ENCODE measurements at places on chromosomes 6 and 20.
A peak's percentile ranks its signal among the peaks of the same experiment; 100 is the strongest.

DNA sequence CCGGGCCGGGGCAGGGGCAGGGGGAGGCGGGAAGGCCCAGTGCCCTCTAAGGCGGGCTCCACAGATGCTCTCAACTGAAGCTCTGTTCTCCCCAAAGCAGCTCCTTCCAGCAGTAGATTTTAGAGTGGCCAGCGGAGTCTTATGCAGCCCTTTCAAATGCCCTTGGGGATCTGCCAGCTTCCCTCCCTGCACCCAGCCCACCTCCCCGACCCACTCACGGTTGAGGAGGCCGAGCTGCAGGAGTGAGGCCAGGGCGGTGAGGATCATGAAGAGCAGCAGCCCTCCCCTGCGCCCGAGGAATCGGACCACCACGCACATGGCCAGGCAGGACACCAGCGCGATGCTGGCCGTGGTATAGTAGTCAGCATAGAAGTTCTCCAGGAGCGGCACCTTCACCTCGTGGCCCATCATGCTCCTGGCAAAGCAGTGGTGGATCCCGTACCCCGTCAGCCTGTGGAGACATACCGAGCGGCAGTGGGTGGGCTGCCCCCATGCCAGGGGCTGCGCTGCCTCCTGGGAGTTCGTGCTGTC, 28.0 kb downstream of the PSMG4 start:
- DNase-seq = no peak

- no peak for DNase-seq
Measured at GRCh38 chr6:81762132-81762531, 9.7 kb upstream of the TENT5A start.

GRCh38 chr6:33578588-33579011, 1.5 kb downstream of the BAK1 start:
- DNase-seq = peak; percentile 56

- DNase-seq = no peak
Measured at GRCh38 chr6:31701666-31702404, 1.3 kb downstream of the ABHD16A start.

- DNase-seq = no peak
Measured at GRCh38 chr20:39873286-39873685, 815.8 kb downstream of the MAFB start.

DNA sequence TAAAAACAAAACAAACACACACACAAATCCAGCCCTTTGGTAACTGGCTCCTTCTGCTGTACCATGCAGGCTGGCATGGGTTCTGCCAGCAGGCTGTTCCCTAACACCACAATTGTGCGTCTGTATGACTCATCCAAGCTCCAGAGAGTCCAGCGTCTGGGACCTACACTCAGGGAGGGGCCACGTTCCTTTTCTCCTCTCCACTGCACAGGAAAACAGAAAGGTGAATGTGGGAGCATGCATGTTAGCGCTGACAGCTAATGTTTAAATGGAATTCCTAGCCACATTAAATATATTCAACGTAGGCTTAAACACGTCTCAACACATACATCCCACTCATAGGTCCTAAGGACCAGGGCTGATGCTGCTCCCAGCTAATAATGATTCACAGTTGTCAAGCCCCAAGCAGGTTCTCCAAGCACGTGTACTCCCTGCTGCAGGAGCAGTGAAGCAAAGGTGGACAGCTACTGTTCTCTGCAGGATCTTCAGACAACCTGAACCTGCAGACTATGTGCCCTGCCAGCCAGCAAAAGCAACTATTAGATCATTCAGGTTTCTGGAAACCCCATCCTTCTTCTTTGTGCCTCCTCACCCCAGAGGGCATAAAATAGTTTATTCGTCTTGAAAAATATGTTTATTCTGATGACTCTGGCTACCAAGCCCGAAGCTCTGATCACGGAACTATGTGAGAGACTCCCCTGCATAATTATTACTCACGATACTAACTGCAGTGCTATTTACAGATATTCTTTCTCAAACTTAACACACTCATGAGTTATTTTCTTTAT, 20.9 kb downstream of the MAP1LC3A start:
- DNase-seq = no peak

GRCh38 chr20:38450412-38450975, 15.4 kb upstream of the SNHG17 start:
- no peak for DNase-seq

GRCh38 chr6:113089056-113089455, 741.9 kb downstream of the RFPL4B start:
- DNase-seq = no peak

- DNase-seq = no peak
Measured at GRCh38 chr6:147642458-147642857, 134.0 kb downstream of the SAMD5 start.

DNA sequence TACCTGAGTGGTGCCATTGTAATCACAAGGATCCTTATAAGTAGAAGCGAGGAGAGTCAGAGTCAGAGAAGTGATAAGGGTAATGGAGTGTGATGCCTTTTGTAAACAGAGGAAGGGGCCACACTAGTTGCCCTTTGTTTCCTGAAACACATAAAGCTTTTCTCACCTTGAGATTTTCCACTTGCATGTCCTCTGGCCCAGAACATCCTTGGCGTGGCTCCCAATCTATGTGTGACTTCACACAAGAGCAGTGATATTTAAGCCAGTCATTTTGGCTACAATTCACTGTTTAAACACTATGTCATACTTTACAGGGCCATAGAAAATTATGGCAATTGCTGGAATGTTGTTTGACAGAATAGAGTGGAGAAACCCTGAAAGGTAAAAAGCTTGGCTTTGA, 121.2 kb upstream of the BTN3A2 start:
- DNase-seq = no peak

DNA sequence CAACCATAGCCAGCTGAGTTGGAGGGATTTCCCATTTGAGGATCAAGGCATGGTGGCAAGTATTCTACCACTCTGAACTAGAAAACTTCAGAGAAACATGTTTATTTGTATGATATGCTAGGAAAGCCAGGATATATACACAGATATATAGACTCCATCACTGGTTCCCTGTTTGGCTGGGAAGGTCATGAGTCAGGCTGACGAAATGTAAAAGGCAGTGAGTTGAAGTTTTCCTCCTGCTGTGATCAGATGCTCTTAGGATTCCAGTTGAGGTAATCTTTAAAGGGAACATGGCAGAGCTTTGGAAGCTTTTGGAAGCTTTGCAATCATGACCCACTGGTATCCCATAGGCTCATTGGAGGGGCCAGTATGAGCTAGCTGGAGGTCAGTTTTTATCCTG, 1369.1 kb downstream of the EPHA7 start:
- DNase-seq = no peak

- DNase-seq = no peak
Measured at GRCh38 chr6:27514906-27515495, 42.1 kb upstream of the ZNF184 start.

- no peak for DNase-seq
Measured at GRCh38 chr6:51282026-51282425, 463.4 kb downstream of the TFAP2B start.

GRCh38 chr6:165767228-165767627, 104.2 kb upstream of the PDE10A start:
- DNase-seq = no peak

DNA sequence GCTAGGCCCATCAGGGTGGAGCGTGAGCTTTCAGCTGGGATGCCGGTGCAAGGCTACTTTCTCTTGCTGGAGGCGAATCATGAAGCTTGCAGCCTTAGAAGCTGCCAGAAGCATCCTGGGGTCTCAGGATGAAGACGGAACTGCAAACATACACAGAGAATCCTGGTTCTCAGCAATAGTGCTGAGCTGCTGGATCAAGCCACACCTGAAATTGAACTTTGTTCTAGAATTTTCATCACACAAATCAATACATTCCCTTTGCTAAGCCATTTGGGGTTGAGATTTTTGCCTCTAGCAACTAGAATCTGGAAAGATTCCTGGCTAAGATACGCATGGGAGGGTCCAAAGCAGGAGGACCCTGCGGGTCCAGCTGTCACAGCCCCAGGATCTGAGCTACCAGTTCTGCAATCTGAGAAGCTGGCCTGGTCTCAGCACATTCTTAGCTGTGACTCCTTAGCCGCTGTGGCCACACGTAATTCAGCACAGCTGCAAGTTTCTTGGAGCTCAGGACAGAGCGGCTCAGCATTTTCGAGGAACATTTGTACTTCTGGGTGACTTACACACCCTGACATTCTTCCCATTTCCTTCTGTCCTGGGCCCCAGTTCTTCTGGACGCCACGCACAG, 6.6 kb upstream of the ARFGAP1 start:
- no peak for DNase-seq

GRCh38 chr20:49483018-49483695, 689 bp upstream of the KCNB1 start:
- DNase-seq = no peak

DNA sequence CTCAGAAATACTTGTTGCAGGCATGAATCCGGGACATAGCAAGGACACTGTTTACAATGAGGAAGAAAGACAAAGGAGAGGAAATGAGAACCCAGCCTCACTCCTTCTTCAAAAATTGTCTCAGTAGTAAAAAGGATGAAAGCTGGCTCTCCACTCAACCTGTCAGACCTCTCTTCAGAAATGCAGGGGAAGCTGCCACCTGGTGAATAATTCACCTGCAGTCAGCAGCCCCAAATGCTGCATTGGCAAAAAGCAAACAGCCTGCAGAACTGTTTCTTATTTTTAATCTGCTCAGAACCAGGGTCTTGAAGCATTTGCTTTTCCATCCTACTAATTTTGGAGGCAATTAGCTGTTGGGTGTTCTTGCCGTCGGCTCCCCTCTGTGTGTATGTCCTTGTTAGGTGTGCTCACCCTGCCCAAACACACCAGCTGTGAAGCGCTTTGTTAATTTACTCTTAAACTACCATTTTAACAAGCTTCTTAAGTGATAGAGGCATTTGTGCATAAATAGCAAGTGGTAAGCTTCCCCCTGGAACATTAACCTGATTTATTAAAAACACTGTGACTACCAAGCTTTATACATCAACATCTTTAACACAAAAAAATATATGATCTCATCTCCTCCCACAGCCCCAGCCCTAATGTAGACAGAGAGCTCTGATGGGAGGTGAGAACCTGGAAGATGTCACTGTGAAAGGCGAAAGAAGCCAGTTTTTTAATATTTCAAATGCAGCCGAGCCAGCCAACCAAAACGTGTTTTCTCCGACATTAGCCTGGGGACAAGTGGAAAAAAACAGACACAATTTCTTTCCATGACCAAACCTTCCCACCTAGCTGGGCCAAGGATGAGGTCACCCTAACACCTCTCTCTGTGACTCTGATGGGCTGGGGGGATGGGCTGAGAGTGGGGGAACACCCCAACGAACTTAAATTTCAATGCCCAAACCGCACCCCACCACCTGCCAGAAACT, 451.0 kb upstream of the SULF2 start:
- no peak for DNase-seq

Data from activated CD4-positive, alpha-beta T cell treated with anti-CD3 and anti-CD28 coated beads, Interleukin-2, amount 50 U/mL, for 48 hours (primary cell).